ENCODE measurements at places on chromosomes 5 and 9.

DNA sequence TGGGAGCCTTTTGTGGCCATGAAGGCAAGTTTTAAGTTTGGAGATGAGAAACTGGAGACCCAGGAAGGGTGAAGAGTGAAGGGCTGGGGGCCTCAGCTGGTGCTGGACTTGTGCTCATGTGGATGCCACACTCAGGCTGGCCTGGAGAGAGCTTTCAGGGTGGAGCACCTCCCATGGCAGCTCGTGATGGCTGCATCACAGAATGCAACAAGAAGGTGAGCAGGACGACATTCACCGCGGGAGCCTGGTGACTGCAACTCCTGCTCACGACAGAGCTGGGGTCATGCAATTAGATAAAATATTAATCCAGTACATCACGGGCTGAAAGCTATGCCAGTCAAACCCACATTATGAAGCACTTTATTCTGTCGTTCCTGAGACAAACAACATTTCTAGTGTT lies 59.7 kb downstream of the SEMA4D start:
- no peak for DNase-seq

DNA sequence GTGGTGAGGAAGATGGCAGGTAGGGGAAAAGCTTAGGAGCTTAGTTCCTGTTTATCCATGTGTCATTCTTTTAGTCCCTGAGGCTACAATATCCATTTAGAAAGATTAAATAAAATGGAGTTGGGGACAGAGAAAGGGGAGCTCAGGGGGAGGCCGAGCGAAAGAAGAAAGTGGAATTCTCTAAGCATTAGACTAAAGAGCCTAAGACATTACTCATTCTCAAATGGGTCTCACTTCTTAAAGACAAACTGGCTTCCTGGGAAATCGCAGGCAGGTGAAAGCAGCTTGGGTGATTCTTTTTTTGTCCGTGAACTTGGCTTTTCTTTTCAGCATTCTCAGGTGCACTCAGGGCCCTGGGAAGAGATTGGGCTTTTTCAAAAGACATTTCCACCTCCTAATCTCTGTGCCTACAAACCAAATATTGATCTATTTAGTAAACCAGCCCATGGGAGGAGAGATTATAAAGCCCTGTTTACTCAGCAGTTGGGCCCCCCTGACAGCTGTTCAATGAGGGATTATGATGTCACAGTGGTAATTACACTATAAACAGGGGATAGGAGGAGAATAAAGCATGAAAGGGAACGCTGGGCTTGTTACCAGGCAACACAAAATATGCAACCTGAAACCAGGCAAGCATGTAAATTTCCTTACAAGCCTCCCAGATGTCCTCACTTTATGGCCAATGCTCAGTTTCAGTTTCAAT lies 584.0 kb downstream of the ACTL7B start:
- no peak for DNase-seq

DNA sequence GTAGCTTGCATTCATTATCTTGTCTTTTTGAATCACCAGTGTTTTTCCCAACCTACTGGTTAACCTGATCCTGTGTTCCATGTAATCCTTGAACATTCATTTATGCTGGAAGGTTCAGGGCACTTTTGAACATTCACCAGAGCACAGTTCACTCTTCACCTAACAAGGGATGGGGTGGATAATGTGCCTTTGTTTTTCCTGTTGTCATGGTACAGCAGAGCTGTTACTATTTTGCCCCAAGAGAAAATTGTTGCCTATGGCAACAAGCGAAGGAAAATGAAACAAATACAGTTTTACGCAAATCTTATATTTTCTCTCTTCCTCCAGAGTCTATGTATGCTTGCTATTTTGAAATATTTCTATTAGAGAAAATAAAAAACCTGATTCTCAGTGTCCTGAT lies 60.3 kb upstream of the RIOK2 start:
- no peak for DNase-seq

DNA sequence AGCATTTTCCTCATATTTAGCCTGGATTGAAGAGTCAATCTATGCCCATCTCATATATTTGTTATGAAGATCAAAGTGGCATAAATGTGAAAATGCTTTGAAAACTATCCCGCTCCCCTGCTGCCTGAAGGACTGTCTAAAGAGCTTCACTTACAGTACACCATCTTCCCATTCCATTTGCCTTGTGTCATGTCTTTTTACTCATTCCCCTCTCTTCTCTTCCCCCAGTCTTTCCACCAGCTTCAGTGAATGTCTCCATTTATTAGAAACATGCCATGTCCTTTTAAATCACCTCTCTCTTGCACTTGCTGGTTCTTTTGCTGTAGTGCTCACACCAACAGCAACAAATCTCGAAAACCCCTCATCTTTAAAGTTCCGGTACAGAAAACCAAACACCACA lies 192.7 kb upstream of the SGCD start:
- DNase-seq: no peak

DNA sequence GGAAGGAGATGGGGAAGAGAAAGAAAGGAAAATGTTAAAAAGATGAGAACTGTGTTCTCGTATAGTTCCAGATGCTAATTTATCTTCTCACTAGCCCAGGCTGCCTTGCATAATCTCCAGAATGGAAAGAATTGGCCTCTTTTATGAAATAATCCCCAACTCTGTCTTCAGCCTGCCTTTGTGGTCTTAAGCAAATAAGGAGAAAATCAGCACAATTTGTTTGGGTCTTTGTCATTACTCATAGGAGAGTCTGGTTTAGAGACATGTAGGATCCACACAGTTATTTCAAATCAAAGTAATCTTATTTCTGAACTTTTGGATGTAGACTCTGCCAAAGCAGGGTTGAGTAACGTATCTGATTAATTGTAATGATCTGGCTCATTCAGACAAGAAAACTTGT lies 50.7 kb upstream of the CAMK4 start:
- DNase-seq: no peak

GRCh38 chr9:112125951-112126388 lies 49.1 kb downstream of the SUSD1 start:
- no peak for DNase-seq

- DNase-seq: no peak
These were observed 72.8 kb downstream of the TLE4 start for GRCh38 chr9:79644601-79645000.

DNA sequence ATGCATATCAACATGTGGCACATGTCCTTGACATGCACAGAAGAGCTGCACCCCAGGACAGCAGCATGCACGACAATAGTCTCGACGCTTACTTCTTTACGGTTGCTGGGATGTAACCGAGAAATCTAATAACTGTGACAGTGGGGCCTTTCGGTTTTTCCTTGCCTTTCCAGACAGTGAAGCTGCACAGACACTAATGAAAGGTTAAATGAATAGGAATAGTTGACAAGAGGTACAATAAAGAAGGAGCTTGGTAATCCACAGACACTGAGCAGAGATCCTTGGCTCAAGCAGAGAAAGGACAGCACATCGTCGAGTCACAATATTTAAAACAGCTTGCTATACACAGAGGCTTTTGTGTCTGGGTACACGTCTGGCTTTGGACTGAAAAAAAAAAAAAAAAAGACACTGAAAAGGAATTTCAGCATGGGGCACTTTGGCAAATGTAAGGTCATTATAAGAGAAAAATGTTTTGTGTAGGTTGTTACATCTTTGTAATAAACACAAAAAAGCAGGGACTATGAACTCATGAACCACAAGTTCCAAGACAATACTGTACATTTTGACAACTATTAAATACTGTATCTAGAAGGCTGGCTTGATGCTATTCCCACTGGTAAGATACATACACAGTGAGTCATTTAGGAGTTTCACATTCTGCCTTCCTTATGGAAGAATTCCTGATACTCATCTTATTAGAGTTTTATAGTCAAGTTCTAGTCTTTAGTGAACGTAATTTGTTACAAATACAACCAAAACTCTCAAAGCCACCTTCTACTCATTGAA lies 5.6 kb downstream of the BNC2 start:
- DNase-seq: no peak
